ENCODE measurements at places on chromosomes 3 and 15. TPM values are rescaled to one million over a fixed set of nuclear protein-coding genes. Genes with fewer than 3 reads are reported as not detected.
A peak's percentile ranks its signal among the peaks of the same experiment; 100 is the strongest.

DNA sequence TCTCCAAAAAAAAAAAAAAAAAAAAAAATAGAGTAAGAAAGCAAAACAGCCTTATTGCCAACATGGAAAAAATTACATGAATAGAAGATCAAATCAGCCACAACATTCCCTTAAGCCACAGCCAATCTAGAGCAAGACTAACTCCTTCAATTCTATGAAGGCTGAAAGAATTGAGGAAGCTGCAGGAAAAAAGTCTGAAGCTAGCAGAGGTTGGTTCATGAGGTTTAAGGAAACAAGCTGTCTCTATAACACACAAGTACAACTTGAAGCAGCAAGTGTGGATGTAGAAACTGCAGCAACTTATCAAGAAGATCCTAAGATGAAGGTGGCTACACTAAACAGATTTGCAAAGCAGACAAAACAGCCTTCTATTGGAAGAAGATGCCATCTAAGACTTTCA lies 9.3 kb downstream of the PARL start:
- DNase-seq, result no peak

Gene GPR149
- not detected for total RNA-seq

DNA sequence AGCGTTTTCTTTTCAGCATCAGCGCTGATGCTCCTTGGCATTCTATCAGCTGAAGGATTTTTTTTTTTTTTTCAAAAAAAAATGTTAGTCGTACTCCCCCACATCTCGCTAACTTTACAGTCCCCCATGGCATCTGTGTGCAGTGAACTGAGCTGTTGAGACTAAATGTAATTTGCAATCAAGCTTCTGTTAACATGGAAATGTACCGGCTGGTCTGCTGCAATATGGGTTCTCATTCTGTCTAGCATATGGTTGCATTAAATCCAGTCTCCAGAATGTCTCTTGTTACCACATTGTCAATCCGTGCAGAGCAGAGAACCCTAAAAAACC lies 32.2 kb upstream of the TPRG1 start:
- no peak for DNase-seq

Gene GCSAM
- not detected for total RNA-seq

DNA sequence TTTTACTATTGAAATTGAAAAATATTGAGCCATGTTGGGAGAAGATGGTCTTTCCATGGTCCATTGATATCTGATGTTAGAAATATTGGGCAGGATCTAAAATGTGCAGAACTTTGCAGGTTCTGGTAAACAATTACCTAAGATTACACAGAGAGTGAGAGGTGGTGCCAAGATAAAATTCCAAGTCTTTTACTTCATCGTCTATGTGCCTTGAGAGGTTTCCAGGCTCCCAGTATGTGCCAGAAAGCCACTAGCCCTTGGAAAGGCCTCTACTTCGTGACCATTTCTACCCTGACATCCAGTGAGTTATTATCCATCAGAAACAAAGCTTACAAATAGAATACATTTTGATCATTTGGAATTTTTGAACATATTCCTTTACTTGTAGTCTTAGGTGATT lies 27.6 kb downstream of the CD200 start:
- DNase-seq, result no peak

Gene SOX14
- not detected for total RNA-seq

GRCh38 chr3:28544236-28544635 lies 195.6 kb upstream of the AZI2 start:
- no peak for DNase-seq

DNA sequence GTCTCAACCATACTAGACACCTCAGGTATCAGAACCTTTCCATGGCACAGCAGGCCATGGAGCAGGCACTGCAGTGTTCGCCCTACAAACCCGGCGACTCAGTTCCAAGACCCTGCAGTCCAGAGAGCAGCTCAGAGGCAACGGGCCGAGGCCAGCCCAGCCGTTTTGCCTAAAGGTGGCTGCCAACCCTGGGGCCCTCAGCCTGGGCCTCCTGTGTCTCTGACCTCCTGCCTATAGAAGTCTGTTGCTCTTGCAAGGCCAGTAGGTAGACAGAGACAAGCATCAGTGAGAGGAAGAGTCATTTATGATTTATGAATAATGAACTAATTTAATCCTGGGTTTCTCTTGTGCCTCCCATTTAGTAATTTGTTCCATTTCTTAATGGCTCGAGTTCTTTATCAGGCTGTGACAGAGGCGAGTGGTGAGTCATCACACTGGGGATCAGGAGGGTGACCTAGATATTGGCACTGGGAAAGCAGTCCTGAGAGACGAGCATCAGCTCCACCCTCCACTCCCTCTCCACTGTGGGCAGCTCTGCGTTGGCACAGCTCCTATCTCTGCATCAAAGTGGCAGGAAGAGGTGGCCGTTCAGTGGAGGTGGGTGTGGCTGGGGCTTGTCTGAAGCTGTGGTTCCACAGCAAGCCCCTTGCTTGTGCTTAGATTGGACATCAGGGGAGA lies 79.8 kb downstream of the ABHD5 start:
- peak; percentile 60 for DNase-seq

Gene PTH1R
- 2.6 TPM for total RNA-seq

GRCh38 chr3:48370333-48370713 lies 1.7 kb upstream of the FBXW12 start:
- no peak for DNase-seq

Gene GOLGA6L22
- not detected for total RNA-seq

- DNase-seq, result peak; percentile 21
Observed at GRCh38 chr15:51403072-51403878, 61.8 kb downstream of the GLDN start.

DNA sequence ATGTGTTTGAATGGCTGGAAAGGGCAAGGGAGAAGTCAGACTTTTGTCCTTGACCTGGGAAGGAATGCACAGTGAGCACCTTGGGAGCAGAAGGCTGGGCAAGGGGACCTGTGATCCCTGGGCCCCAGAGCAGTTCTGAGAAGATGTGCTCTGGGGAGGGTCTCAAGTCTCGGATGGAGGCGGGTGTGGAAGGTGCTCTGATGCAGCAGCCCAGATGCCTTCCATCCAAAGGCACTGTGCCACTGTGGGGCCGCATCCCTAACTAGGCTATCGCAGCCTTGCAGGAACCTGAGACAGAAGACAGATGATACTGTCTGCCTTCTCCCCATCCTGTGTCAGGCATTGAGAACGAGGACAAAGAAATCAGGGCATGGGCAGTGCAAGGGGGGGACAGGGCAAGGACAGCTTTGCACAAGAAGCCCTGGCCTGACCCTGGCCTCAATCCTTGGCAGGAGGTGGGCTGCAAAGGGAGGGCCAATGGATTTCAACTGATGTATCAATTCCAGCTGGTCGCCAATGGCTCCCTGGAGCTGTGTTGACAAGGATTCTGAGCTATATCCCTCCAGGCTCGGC lies 14.6 kb upstream of the PRKCD start:
- DNase-seq, result no peak

DNA sequence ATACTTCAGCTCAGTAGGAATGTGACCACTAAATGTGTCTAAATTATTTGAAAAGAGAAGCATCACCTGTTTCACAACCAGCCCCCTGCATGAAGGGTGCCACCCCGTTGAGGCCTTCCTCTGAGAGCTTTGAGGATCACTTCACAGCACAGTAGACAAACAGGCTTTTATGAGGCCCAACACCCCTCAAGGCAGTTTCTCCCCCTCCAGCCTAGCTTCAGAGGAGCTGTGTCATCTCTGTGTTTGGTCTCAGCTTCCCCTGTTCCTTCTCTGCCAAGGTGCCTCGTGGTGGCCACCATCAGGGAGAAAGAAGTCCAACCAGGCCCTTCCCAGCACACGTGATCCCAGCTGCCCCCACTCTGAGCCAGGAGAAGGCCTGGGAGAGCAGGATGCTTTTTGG lies 21.6 kb upstream of the DUSP7 start:
- no peak for DNase-seq

Gene HCN4
- total RNA-seq, result not detected

Gene SENP2
- 21.6 TPM for total RNA-seq

DNA sequence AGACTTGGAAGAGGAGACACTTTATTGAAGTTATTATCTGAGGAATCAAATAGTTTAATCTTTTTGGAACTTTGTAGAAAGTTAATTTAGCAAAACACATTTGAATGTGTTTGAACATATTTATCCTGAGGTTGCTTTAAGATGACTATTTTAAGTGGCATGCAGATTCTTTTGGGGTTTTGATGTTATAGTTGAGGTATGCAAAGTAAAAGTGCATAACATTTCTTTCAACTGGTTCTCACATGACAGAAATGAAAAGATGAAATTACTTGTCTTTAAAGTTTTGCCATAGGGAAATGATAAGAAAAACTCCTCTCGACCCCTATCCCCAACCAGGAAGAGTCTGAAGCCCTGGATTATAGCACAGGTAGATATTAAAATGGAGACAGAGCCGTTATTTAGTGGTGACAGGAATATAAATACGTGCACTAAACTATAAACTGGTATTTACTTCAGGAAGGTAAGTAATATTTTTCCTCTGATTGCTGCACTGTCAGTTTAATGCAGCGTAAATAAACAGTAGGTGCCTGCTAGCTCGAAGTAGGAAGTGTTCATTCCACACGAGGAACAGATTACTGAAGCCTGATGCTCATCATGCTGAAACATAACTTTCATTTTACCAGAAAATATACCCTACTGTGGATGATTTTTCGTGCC lies 15.1 kb upstream of the SATB1 start:
- DNase-seq, result peak; percentile 37

Gene SPESP1
- total RNA-seq, result not detected

Gene SCN10A
- total RNA-seq, result not detected

Gene PCBP4
- 95.9 TPM for total RNA-seq

Gene INKA1
- total RNA-seq, result 1.6 TPM

DNA sequence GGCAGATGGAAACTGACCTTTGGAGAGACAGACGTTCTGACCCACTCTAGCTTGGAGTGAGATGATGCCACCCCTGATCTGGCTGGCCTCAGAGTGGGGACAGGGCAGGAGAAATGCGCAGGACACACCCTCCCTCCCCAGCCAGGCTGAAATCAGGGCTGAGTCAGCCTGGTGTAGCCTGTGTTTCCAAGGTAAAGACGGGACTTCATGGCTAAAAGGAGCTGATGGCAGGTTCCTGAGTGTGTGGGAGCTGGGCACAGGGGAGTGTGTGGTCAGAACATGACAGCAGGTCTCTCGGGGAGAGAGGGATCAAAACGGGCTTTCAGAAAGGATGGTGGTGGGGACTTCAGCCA lies 14.6 kb upstream of the POLG start:
- DNase-seq, result no peak

GRCh38 chr3:83715307-83715706 lies 1243.5 kb upstream of the CADM2 start:
- DNase-seq, result no peak

DNA sequence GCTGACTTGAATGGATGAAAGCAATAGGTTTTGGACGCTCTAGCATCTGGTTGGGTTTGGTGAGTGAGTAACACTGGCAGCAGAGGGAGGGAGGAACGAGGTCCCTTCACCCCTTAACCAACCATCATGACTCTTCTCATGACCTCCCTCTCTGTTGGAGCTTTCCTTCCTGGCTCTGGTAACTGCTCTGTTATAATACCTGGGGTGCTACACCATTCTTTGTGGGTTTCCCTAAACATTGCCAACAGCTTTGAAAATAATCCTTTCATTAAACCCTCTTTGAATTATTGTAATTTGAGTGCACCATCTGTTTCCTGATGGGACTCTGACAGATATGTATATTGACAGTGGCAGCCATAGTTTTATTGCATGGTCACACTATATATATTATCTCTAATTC lies 146.2 kb upstream of the PTPRG start:
- no peak for DNase-seq

Gene POLQ
- total RNA-seq, result 17.3 TPM

DNA sequence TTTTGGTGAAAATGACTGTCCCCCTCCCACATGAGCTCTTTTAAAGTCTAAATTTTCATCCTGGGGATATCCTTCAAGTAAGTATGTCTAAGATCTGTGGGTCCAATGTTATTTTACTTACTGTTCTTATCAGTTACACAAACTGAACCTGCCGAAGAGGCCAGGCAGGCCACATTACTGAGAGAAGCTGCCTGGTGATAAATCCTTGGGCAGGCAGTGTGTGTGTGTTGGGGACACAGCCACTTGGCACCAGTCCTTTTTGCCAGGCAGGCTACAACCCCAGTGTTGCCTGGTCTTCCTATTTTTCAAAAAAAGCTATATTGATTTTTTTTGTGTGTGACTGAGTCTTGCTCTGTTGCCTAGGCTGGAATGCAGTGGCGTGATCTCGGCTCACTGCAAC lies 50.6 kb upstream of the RASA2 start:
- DNase-seq, result no peak

DNA sequence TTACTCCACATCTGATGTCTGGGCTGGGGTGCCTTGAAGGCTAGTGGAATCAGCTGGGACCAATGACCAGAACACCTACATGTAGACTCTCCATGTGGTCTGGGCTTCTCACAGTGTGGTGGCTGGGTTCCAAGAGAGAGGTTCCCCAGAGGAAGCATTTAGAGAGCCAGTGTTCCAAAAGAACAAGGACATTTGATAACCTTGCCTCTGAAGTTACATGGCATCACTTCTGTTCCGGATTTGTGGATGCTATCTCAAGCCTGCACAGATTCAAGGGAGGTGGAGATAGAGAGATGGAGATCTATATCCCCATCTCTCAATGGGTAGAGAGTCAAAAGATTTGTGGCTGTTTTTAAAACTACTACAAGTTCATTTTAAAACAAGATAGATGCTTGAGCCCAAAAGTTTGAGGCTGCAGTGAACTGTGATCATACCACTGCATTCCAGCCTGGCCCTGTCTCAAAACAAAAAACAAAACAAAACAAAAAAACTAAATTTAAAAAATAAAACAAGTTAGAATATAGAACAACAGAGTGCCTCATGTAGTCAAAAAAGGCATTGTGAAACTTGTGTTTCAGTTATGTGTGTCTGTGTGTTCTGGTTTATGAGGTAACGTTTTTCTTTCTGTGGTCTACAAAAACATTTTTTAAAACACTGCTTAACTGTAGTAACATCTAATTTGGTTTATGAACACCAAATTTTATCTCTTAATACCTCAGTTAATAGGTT lies 44.8 kb downstream of the PDE8A start:
- no peak for DNase-seq

DNA sequence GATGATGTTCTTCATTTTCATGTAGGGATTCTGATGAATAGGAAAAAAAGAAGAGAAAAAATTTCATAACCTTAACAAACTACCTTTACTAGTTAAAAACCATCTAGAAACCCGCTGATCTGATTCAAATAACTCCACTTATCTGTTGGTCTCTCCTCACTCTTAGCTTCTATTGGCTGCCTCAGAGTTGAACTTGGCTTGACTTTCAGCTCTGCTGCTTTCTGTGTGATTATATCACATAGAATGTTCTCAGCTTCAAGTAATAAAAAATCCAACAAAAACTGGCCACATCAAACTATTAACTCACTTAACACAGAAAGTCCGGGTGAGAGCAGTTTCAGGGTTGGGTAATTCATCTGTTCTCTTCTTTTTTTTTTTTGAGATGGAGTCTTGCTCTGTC lies 126.8 kb upstream of the RASGRP1 start:
- no peak for DNase-seq
